ENCODE measurements at places on chromosomes 11 and 22.

GRCh38 chr11:63931876-63932275 is 6.9 kb upstream of the NAA40 start:
- no peak for DNase-seq

DNA sequence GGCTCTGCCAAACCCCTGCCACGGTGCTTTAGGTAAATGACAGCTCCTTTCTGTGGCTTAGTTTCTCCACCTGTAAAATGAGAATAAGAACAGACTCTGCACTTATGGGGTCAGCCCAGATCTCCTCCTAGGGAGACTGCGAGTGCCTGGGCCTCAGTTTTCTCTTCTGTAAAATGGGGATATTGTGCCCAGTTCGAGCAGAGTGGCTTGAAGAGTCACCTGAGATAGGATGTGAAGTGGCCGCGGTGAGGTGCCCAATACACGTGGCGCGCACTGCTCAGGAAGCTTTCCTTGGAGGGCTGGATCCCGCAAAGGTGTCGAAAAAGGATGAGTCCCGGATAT is 473 bp upstream of the EMID1 start:
- no peak for DNase-seq

- DNase-seq: no peak
These were observed 26.3 kb downstream of the OR5T2 start for GRCh38 chr11:56207790-56208189.

- DNase-seq: no peak
These were observed 92.1 kb upstream of the NARS2 start for GRCh38 chr11:78666675-78667160.

GRCh38 chr11:69367211-69367964 is 73.4 kb downstream of the MYEOV start:
- no peak for DNase-seq

DNA sequence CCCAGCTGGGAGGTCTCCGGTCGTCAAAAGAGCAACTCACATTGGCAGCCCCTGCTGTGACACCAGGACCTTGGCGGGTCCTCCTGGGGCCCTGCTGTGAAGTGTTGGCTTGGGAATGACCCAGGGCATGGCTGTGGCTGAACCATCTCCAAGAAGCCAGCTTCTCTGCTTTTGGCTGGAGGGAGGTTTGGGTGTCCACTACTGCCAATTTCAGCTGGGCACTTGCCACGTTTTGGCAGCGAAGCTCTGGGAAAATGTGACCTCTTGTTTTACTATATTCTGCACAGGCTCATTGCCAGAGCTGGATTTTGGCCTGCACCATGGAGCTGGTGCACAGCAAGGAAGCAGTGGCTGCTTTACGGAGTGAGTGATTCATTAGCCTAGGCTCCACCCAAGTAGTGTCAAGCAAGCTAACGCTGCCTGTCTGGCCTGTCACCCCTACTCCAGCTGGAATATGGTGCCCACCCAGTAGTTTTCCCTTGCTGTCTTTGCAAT is 24.3 kb upstream of the SMCO4 start:
- no peak for DNase-seq

DNA sequence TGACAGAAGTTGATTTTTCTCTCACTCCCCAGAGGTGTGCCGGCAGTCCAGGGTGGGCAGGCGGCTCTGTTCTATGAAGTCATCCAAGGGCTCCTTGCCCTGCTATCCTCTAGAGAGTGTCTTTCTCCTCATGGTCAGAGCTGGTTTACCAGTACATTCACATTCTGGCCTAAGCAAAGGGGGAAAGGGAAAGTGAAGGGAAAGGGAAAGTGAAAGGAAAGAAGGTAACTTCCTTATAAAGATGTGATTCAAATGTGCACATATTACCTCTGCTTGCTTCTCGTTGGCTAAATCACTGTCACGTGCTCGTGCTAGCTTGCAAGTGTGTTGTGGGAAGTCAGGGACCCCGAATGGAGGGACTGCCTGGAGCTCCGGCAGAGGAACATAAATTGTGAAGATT is 2.9 kb upstream of the HTATIP2 start:
- DNase-seq: no peak

GRCh38 chr11:65764434-65764833 is 16.3 kb downstream of the AP5B1 start:
- no peak for DNase-seq

- no peak for DNase-seq
These were observed 118.9 kb downstream of the MRTFA start for GRCh38 chr22:40517631-40518030.

- no peak for DNase-seq
These were observed 25.6 kb downstream of the RHOD start for GRCh38 chr11:67082071-67082791.

DNA sequence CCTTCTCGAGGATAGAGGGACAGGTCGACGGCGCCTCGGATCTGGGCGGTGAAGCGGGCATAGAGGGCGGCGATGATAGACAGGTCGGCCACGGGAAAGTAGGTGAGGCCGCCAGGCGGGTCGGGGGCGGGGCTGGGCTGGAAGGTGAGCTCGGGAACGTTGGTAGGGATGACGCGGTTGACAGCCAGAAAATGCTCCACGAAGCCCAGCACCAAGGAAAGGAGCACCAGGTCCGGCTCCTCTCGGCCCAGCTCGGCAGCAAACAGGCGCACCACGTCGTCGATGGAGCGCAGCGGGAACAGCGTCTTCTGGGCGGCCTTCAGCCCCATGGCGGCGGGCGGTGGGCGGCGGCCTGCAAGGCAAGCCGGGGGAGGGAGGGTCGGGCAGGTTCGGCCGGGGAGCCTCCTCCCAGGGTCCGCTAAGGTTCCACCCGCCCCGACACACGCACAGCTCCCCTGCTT is 540 bp downstream of the MEN1 start:
- DNase-seq: peak; percentile 14

GRCh38 chr11:59802639-59803176 is 7.9 kb downstream of the MRPL16 start:
- DNase-seq: no peak

DNA sequence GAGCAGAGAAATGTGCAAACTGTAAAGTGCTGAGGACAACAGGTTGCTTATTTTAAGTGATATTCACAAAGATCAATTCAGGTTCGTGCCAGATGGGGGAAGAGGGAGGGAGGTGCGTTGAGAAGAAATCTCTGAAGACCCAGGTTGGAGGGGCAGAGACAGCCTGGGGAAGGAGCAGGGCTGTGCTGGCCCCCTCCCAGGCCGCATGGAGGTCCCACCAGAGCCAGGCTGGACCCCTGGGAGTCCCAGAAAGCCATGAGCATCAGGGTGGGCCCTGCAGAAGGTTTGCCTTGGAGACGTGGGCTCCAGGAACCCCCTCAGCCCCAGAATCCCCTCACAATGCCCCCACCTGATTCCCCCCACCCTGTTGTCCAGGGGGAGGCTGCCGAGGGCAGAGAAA is 47.4 kb downstream of the IGLL1 start:
- DNase-seq: no peak

GRCh38 chr11:47415949-47416472 is 7.6 kb downstream of the SLC39A13 start:
- no peak for DNase-seq

- no peak for DNase-seq
These were observed 880.8 kb downstream of the FAM181B start for GRCh38 chr11:81852896-81853295.

- DNase-seq: no peak
These were observed 1.1 kb upstream of the BIRC2 start for GRCh38 chr11:102345904-102346303.

GRCh38 chr11:6538945-6539344 is 41.9 kb downstream of the DNHD1 start:
- DNase-seq: no peak

DNA sequence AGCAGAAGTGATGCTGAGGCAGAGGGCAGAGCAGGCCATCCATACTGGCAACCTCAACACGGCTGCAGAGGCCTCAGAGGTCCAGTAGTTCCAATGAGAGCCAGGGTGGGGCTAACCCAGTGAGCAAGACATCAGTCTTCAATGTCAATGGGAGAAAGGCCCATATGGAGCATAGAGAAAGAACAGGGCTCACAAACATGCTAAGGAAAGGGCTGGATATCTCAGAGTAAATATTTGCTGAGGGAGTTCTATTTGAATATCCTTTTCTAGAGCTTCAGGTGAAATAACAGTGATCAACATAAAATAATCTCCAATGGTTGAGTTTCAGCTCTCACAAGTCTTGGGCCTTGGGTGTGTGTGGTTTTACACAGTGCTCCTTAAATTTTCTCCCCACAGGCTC is 50.8 kb upstream of the CCDC90B start:
- DNase-seq: no peak

DNA sequence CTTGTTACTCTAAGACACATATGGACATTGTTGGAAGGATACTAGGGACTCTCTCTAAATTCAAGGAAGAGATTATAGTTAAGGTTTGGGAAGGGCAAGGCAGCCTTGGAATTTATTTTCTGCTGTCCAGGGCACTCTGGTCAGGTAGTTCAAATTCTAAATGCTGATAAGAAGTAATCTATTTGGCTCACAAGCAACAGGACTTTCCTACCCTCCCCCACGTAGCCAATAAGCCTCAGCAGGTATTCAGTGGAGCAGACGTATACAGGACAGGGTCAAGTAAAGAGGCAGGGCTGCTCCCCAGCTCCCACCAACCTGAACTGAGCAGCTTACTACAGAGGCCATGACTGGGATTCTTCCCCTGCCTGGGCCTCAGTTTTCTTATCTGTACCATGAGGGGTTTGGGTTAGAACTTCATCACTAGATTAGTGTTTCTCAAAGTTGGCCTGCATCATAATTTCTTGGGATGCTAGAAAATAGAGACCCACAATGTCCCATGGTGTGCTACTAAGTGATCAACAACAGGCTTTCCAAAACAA is 6.1 kb upstream of the INSC start:
- DNase-seq: no peak

DNA sequence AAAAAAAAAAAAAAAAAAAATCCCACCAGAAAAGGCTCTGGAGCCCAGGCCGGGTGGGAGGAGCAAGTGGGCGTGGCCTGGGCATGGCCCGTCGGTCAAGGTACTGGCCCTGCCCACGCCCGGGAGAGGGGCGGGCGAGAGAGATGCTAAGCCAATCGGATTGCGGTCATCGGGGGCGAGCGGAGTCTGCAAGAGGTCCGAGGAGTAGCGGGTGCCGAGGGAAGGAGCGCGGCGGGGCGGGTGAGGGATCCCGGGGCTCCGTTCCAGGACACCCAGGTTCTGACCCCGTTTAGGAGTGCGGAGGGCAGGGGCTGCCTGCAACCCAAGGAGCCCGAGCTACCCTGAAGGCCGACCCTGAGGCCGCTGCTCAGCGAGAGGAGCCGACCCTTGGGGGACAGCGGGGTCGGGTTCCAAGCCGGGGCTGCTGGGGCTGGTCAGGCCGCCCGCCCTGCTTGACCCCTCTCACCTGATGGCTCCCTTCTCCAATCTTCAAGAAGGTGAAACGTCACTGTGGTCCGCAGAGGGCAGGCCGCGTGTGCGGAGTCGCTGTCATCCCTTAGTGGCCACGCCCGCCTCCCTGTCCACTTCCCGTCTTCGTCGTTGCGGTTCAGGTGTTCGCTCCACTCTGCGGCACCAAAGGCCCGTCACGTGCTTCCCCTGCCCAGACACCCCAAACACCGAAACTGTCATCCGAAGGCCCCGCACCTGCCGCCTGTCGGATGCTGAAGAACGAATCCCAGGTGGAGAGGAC is 11.1 kb upstream of the TAB1 start:
- peak; percentile 54 for DNase-seq

DNA sequence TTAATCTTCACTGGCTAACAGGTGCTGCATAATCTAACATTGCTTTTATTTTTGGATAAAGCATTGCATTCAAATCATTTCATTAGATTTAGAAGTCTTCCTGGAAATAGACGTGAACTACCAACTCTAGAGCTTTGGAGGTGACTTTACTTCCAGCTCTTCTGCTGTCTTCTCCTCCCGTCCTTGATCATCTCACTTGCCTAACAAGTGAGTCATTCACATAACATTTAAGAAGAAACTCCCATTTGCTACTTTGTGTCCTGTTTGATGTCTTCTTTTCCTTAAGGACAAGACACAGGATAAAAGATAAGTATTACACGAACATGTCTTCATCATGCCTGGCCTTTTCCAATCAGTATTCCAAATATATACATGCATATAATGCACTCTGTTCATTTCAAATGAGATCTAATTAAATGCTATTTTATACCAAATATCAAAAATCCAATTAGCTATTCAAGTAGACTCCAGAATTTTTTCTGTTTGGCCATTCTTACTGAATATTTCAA is 88.3 kb downstream of the BDNF start:
- no peak for DNase-seq

GRCh38 chr11:78630561-78631303 is 56.1 kb upstream of the NARS2 start:
- no peak for DNase-seq

- DNase-seq: no peak
These were observed 14.7 kb downstream of the MGAT3 start for GRCh38 chr22:39471381-39472141.

DNA sequence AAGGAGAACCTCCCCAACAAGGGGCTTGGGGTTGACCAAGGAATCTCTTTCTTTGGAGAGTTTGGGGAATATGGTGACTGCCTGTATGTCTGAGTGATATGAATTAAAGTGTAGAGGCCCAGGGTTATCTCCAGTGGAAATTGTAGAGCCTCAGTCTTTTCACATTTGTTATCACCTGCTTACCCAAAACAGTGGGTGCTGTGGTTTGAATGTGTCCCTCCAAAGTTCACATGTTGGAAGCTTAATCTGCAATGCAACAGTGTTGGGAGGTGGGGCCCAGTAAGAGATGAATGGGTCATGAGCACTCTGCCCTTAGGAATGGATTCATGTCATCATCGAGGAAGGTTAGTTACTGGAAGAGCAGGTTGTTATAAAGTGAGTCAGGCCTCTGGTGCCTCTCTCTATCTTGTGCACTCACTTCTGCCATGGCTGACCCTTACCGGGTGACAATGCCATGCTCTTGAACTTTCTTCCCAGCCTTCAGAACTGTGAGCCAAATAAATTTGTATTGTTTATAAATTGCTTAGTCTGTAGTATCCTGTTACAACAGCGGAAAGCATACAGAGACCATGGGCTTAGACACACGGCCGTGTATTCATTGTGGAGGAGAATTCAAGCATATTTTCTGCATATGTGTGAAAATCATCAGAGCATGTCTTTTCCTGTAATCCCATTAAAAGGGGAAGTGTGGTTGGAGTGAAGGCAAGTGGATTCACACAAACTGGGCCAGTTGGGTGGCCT is 114.1 kb upstream of the TBCEL start:
- no peak for DNase-seq

GRCh38 chr11:131581046-131581445 is 210.6 kb downstream of the NTM start:
- DNase-seq: no peak
